ENCODE measurements at places on chromosomes 5 and 9.
A peak's percentile ranks its signal among the peaks of the same experiment; 100 is the strongest.

- DNase-seq = peak; percentile 9
These were observed 956 bp downstream of the MBLAC2 start for GRCh38 chr5:90473396-90474234.

DNA sequence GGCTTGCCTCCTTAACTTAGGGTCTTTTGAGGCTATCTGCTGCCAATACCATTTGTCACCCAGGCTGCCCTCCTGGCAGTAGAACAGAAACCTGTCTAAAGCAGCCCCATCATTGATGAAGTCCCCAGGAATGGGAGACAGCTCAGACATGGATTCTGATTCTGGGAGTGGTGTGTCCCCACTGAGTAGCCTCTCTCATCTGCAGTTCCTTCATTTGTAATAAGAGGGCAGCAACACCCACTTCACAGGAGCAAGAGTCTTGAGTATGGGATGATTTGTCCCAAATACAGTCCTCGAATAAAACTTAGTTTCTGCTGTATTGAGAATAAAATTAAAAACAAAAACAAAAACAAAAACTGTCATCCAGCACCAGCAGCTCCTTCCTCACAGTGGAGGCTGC is 167.6 kb downstream of the ASTN2 start:
- DNase-seq = no peak

DNA sequence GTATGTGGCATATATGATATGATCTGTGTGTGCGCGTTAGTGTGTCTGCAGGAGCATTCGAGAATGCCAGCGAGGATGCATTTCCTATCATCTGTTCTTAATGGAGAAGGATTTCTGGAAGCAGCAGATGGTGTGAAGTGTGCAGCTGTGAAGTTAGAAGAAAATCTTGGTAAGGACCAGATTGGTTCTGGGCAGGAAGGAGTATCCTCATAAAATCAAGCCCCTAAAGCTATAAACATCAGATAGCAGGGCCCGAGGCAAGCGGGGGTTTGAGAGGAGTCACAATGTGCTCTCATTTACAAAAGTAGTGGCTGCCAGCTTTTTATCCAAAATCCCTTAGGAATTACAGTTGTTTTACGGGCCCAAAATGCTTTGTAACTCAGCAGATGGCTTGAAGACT is 40.0 kb downstream of the DAPK1 start:
- DNase-seq = no peak

GRCh38 chr9:126413391-126414068 is 86.9 kb downstream of the MVB12B start:
- DNase-seq = no peak

GRCh38 chr5:33272288-33272687 is 168.5 kb upstream of the TARS1 start:
- DNase-seq = no peak

- no peak for DNase-seq
These were observed 33.5 kb downstream of the GNA14 start for GRCh38 chr9:77614645-77615044.

GRCh38 chr9:106639873-106640568 is 222.9 kb upstream of the ZNF462 start:
- no peak for DNase-seq

All from stimulated activated CD4-positive, alpha-beta T cell treated with anti-CD3 and anti-CD28 coated beads, Interleukin-12 subunit alpha, Interleukin-12 subunit beta, amount 100 ng/mL, for 24 hours (primary cell).